ENCODE measurements at places on chromosomes 3 and 15.

DNA sequence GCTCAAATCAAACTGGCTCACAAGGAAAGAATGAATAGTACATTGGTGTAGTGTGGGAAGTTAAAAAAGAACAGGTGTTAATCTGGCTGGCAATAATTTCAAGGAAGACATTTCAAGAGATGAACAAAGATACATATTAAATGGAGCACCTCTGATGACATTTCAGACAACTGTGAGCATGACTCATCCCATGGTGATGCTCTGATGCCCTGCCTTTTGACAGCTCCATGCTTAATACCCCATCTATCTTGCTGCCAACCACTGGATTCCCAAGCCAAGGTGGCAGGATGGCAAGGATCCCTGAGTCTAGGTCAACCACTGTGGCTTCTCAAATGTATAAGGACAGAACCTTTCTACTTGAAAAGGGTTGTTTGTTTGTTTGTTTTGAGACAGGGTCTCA is 29.3 kb downstream of the LRRC2 start:
- DNase-seq: no peak

DNA sequence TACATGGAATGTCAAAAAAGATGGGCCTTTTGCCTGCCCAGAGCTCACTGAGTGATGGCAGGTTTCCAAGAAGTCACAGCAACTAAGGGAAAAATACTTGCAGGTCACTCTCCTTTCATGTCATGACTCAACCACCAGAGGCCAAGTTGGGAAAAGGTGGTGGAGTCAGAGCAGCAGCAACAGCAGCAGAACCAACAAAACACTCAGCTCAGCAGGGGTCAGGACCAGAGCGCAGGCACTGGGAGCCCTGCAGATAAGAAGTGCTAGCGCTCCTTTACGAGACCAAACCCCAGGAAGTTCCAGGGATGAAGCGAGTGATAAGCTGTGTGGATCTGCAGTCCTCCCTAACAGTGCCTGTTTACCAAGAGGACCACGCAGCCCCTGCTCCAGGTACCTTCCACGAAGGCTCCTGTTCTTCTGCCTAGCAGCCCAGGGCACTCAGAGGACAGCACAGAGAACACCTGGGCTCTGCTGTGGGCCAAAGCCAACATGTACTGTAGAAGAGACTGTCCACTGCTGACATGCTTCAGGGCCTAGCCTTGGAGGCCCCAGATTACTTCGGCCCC is 26.0 kb downstream of the POC1A start:
- DNase-seq: no peak

GRCh38 chr3:62293051-62293780 is 80.1 kb downstream of the FEZF2 start:
- no peak for DNase-seq

DNA sequence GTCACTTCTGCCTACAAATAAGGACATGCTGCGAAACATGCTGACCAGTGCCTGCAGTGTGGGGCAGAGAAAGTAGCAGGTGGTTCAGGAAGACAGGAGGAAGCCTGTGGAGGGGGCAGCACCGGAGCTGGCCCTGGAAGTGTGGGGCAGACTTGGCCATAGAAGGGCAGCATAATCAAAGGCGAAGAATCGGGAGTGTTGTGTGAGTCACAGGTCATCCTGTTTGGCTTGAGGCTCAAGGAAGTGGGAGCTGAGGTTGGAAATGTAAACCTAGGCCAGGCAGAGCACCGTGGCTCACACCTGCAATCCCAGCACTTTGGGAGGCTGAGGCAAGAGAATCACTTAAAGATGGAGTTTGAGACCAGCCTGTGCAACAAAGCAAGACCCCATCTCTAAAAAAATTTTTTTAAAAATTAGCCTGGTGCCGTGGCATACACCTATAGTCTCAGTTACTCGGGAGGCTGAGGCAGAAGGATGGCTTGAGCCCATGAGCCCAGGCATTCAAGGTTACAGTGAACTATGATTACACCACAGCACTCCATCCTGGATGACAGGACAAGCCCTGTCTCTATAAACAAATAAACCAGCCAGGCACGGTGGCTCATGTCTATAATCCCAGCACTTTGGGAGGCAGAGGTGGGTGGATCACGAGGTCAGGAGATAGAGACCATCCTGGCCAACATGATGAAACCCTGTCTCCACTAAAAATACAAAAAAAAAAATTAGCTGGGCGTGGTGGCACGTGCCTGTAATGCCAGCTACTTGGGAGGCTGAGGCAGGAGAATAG is 54.0 kb downstream of the FAM43A start:
- DNase-seq: no peak

GRCh38 chr15:64343222-64343621 is 12.8 kb downstream of the CSNK1G1 start:
- DNase-seq: no peak

DNA sequence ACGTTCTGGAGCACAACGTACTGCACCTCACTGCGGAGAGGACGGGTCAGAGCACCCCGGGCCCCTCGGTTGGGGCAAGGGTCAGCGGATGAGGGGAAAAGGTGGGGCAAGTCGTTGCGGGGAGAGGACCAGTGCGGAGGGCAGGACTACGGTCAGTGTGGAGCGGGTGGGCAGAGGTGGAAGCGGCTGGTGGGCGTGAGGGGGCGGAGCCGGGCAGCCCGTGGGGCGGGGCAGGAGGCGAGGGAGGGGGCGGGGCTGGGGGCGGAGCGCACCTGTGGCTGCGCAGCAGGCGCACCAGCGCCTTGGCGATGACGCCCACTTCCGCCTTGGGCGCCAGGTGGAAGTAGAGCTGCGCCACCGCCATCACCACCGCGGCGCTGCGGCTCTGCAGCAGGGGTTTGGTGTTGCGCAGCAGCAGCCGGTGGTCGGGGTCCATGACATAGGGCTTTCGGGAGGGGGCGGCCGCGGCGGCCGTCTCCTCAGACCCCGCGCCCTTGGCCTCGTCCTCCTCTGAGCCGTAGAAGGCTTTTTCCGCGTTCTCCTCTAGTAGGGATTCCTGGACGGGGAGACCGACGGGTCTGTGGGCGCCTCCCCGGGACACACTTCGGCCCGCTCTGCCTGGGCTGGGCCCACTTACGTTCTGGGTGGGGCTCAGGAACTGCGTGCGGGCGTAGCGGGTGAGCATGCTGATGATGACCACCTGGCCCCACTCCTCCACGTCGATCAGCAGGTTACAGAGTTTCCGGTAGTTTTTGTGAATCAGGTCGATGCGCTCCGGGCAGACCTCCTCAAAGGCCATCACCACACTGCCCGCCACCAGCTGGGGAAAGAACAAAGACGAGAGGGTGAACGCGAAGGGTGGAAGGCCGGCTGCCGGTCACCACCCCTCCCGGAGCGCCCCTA is 29.2 kb downstream of the AP3B2 start:
- DNase-seq: peak; percentile 89

DNA sequence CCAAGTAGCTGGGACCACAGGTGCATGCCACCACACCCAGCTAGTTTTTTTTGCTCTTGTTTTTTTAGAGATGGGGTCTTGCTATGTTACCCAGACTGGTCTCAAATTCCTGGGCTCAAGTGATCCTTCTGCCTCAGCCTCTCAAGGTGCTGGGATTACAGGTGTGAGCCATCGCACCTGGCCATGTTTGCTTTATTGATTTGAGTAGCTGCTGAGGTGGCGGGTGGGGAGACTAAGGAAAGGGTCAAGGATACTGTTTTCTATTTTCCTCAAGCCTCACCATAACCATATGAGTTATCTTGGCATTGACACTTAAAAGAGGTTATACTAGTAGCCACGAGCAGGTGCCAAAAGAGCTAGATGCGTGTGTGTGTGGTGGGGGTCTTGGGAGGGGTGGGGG is 39.0 kb downstream of the CYFIP1 start:
- DNase-seq: no peak

DNA sequence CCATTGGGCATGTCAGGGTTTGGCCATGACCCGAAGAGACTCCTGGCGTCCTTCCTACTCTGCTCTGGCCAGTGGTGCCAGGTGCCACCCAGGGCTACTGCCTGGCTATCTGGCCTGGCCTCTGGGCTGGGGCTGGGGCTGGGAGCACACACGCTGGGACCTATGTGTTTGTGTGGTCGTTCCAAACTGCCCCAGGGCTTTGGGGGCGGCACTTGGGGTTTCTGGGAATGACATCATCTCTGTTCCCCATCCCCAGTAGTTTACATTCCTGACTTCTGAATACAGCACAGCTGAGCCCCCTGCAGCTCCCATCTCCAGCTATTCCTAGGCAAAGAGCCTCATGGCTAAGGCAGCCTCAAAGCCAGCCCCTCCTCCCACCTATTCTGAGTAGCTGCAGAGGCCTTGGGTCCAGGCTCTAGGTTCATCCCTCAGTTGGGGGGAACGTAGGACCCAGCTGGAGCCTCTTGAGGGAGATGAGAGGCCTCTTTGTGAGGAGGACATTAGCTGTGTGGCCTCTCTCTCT is 24.3 kb downstream of the PLEKHO2 start:
- no peak for DNase-seq

DNA sequence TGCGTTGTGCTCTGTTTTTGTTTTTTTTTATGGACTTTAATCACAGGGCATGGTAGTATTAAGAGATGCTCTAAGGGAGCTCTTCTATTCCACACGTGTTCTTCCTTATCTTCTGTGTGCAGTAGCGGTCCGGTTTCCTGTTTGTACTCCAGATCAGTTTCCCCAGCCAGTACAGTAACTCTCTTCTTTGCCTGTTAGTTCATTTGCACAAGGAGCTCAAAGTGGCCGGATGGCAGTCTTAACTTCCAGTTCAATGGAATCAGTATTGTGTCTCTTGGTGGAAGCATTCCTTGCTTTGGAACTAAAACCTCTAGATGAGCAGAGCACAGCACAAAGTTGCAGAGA is 122.0 kb downstream of the KLF13 start:
- DNase-seq: no peak

DNA sequence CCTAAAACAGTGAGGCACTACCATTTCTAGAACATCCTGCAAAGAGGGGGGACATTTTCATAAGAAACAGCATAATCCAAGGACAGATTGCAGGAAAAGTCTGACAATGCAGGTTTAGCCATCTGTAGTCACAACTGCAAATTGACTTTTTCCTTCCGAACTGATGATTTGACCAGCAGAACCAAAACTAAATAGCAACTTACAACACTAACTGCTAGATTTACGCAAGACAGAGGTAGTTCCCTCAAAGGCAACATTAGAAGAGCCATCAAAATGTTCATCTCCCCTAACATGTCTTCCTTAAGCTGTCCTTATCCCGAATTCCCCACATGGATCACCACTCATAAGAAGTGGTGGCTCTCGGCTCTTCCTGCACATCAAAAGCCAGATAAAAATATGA is 129.6 kb downstream of the GADL1 start:
- no peak for DNase-seq

- DNase-seq: no peak
Measured at GRCh38 chr3:57078635-57079473, 18.4 kb downstream of the SPATA12 start.

DNA sequence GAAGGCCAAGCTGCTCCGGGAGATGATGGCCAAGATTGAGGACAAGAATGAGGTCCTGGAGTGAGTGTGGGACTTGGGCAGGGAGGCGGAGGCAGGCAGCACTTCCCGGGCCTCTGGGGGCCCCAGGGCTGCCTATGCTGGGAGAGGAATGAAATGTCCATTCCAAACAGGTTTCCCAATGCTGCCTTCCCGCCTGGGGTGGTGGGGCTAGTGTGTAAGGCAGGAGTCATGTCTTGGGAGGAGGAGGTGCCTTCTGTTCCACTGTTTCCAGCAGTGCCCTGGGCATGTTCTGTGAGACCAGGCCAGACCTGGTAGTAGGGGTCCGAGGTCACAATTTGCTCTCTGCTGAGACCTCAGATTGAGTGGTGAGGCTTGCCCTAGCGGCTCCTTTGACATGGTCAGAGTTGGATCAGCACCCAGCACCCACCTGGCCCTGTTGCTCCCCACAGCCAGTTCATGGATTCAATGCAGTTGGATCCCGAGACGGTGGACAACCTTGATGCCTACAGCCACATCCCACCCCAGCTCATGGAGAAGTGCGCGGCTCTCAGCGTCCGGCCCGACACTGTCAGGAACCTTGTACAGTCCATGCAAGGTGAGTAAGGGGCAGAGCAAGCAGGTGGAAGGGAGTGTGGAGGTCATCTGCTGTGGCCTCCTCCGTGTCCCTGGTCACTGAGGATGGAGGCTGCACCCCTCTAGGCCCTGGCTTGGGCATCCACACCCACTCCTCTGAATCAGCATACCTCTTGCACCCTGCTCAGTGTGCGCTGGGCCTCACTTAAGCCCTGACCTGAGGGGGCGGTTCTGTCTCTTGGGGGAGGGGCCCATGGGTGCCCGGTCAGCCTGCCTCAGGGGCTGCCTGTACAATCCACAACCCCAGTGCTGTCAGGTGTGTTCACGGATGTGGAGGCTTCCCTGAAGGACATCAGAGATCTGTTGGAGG is 27.3 kb downstream of the PTPN23 start:
- no peak for DNase-seq

GRCh38 chr3:177209509-177209908 is 12.2 kb upstream of the TBL1XR1 start:
- no peak for DNase-seq

- no peak for DNase-seq
Measured at GRCh38 chr3:166405465-166405864, 568.2 kb upstream of the BCHE start.

- no peak for DNase-seq
Measured at GRCh38 chr15:55989383-55989782, 4.0 kb downstream of the NEDD4 start.

DNA sequence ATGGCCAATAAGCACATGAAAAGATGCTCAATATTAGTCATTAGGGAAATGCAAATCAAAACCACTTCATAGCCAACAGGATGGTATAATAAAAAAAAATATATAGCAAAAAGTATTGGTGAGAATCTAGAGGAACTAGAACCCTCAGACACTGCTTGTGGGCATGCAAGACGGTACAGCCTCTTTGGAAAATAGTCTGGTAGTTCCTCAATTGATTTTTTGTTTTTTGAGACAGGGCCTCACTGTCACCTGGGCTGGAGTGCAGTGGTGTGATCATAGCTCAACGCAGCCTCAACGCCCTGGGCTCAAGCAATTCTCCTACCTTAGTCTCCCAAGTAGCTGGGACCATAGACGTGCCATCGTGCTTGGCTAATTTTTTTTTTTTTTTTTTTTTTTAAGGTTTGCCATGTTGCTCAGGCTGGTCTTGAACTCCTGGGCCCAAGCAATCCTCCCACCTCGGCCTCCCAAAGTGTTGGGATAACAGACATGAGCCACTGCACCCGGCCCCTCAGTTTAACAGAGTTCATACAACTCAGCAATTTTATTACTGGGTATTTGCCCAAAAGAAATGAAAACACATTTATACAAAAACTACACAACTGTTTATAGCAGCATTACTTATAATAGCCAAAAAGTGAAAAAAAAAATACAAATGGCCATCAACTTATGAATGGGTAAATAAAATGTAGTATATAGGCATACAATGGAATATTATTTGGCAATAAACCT is 5.1 kb downstream of the PRC1 start:
- no peak for DNase-seq

DNA sequence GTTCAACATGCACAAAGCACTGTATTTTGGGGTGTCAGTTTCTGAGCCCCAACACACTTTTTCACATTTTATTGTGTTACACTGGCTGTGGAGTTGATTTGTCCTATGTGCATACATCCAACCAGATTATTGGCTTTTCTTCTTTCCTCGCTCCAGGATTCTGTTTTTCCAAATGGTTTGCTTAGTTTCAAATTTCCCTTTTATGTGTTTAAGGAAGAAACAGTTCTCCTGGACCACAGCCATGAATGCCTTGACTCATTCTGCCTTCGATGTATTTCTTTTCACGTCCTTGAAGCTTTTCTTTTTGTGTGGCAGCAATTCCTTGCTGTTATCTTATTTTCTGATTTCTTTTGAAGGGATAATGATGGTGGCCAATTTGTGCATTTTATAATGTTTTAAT is 53.8 kb downstream of the CACNA2D3 start:
- DNase-seq: no peak

- no peak for DNase-seq
Measured at GRCh38 chr15:64423970-64424369, 36.3 kb downstream of the TRIP4 start.
